ENCODE measurements at places on chromosomes 7 and 10.

DNA sequence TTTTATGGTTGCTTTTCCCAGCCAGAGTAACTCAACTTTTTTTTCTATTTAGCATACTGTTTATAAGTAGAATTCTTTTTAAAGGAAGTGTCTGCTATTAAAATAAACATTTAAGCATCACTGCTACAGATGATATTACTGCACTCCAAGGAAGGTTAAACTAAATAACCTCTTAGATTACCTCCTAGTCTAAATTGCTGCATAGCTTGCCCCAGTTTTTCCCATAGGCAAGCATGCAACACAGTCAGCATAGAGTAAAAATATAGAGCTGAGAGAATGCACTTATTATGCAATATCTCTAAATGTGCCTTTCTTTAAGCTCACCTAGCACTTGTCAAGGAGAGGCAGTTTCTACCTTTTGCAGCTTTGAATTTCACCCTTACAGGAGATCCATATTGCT is 1392.4 kb upstream of the CELF2 start:
- no peak for DNase-seq

- no peak for DNase-seq
Observed at GRCh38 chr7:137439829-137440825, 96.6 kb upstream of the PTN start.

- no peak for DNase-seq
Observed at GRCh38 chr7:70459546-70459945, 672.4 kb upstream of the GALNT17 start.

GRCh38 chr7:7924303-7924702 is 44.3 kb upstream of the GLCCI1 start:
- no peak for DNase-seq

- no peak for DNase-seq
Observed at GRCh38 chr10:102431452-102432124, 786 bp downstream of the CUEDC2 start.

GRCh38 chr7:80896906-80897598 is 21.8 kb downstream of the SEMA3C start:
- DNase-seq = no peak

DNA sequence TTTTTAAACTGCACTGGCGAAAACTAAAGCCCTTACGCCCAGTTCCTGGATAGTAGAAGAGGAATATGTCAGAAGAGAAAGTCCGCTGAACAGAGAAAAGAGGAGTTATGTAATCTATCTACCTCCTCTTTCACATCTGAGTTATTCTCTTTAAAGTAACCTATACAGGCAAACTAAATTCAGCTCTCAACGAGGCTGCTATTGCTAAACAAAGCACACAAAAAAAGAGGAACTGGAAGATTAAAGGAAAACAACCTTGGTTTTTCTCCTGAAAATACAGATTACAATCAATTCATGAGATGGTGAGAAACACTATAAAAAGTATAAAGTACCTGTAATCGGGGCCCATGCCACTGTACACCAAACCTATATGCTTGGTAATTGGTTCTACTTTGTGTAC is 5.8 kb downstream of the PSMA2 start:
- DNase-seq = no peak

- DNase-seq = no peak
Observed at GRCh38 chr10:24215196-24215595, 6.3 kb downstream of the KIAA1217 start.
